ENCODE measurements at places on chromosomes 5 and 9.

DNA sequence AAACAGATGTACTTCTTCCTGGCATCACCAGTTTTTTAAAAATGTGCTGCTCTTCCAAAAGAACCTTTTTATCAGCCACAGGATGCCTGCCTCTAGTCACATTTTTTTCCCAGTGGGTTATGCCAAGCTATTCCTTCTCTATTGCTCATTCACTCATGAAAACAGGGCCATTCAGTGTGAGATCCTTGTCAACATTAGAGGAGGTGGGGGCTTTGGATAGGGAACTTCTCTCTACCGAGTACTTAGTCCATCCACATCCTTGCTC lies 3.1 kb downstream of the TMEM252 start:
- DNase-seq = no peak

- DNase-seq = peak; percentile 82
Observed at GRCh38 chr5:111859533-111860270, 102.7 kb upstream of the NREP start.

- DNase-seq = no peak
Observed at GRCh38 chr5:99068944-99069650, 140.3 kb upstream of the CHD1 start.

GRCh38 chr5:131214609-131215227 lies 44.0 kb downstream of the LYRM7 start:
- DNase-seq = no peak

DNA sequence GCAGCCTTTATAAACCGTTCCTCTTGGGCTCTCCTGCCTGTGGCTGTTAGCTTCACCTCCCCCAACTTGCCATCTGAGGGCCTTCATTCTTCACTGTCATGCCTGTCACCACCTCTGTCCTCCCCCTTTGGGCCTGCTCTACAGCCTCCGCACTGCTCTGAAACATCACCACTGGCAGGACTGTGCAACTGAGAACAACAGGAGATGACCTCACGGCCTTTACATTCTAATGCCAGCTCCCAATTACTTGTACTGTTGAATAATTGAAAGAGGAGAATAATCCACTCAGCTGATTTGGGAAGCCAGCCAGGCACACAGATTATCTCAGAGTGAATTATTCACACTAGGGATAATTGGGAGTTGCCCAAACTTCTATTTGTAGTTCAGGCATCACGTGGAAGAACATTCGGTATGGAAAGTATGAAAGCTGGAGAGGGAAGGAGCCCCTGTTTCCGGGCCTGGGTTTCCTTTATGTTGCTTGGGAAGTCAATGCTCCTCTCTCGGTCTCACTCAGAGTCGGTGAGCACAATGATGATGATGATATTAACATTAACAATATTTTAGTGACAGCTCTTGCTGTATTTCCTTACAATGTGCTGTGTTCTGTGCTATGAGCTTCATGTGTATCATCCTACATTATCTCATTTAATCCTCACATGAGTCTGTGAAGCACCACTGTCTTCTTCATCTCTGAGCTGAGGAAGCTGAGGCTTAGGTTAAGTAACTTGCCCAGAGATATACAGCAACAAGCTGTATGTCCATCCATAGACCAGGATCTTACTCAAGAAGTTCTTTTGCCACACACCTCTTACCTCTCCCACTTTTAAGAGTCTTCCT lies 99.3 kb upstream of the LRRTM2 start:
- DNase-seq = peak; percentile 30

DNA sequence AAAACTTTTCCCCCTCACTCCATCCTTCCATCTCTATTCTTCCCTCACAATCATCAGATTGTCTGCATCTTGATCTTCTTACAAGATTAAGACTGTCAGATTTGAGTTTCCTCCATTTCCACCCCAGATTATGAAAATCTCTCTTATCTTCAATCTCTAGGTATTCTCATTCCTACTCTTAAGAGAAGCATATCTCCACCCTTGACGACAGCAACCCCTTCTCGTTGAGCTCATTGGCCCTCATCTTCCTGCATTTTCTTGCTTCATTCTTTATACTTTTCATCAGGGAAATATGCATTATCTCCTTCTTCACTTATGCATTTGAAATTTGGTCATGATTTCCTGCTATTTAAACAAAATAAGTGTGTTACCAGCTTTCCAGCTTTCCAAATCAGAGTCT lies 301.3 kb downstream of the DNAH5 start:
- DNase-seq = no peak

GRCh38 chr9:75488719-75489110 lies 400.4 kb downstream of the OSTF1 start:
- DNase-seq = no peak

- no peak for DNase-seq
Observed at GRCh38 chr5:142810743-142811290, 40.6 kb downstream of the ARHGAP26 start.

- DNase-seq = peak; percentile 5
Observed at GRCh38 chr5:123610209-123610608, 98.2 kb downstream of the CSNK1G3 start.

DNA sequence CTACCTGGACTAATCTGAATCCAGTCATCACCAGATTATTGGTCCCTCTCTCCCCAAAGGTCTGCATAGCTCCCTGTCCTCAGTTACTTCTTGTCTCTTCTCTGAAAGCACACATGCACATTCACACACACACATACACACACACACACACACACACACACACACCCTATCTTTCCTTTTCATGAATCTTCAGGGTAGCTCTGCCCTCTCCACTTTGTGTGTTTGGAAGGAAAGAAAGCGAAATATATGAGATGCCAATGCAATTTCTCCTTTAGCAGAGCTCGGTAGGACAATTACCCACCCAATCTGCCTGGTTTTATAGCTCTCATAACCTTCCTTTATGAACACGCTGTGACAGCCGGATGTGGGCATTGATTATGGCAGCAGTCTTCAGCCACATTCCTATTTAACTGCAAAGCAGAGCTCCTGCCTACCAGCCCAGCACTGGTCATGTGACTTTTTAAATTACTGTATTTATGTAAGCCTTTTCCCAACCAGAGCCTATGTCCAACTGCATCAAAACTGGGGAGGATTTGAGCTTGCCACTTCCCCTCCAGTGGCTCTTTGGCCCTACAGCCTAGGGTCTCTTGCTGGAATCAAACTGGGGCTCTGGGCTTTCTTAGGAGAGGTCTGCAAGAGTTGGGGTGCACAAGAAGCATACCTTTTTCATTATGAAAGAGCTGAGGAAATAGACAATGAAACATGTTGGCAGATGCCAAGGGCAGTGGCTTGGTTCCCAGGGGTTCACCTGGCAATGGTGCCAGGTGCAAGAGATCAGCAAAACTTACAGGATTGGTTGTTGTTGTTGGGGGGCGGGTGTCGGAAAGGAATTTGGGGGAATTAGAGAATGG lies 20.8 kb upstream of the MATR3 start:
- DNase-seq = peak; percentile 69

DNA sequence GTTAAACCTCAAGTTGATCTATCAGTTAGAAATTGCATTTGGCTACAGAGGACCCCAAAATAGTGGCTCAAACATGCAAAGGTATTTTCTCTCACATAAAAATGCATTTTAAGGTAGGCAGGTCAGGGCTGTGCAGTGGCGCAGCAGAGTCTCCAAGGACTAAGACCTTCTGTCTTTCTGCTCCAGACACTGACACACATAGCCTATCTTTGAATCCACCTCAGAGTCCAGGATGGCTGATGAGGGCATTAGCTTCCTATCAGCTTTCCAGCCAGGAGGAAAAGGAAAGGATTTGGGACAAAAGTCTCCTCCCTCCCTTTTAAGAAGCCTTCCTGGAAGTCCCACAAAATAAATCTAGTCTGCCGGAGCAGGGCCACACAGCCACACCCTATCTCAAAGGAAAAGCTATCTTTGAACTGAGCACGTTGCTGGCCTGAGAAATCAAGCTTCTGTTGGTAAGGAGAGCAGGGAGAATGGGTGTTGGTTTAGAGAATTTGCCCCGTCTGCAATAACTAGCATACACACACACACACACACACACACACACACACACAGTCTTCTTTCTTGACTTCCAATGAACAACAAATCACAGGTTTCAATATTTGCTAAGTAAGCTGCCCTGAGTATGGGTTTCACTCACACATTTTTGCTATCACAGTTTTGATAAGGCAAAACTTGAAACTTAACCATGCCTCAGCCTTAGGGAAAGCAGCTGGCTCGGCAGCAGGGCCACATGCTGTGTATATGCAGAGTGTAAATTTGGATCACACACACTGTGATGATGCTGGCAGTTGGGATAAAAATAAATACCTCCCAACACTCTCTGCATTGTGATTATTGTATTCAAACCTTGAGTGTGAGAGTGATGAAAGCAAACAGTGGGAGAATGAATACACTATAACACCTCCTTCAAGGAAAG lies 116.6 kb upstream of the MAP3K1 start:
- no peak for DNase-seq

DNA sequence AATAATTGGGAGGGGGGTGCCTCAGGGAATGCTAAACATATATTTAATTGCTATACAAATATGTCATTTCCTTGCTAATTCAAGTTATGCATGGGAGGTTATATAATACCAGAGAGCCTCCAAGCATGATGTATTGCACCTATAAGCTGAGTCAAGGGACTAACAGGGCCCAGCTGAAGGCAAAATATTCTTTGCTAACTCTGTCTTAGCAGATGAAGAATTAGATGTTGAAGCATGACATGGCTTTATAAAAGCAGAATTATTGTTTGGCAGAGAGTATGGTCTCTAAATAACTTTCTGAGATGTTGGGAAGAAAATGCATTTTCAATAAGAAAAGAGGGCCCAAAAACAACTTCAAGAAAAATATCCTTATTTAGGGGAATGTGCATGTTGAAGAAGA lies 60.4 kb downstream of the SGCD start:
- no peak for DNase-seq

GRCh38 chr9:120394058-120394669 lies 185.8 kb downstream of the CDK5RAP2 start:
- DNase-seq = peak; percentile 97

- peak; percentile 39 for DNase-seq
Observed at GRCh38 chr5:168578006-168578405, 1.2 kb downstream of the PANK3 start.

DNA sequence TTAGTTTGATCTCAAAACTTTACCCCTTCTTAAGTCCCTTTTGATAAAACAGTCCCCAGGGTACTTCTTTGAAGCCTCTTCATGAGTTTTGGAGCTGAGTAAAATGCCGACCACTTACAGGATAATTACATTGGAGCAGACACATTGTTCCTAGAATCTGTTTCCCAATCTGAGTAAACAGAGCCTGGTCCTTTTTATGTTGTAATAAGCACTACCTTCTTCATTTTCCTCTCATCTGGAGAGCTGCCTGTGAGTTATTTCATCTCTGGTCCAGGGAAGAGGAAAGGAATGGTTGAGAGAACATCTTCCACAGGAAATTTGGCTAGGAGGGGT lies 26.3 kb upstream of the GALNT10 start:
- DNase-seq = no peak

GRCh38 chr9:92616655-92617111 lies 53.2 kb downstream of the IPPK start:
- DNase-seq = no peak

GRCh38 chr9:92762781-92763708 lies 1.6 kb downstream of the BICD2 start:
- DNase-seq = no peak

GRCh38 chr9:9792144-9792857 lies 820.5 kb downstream of the PTPRD start:
- DNase-seq = no peak

DNA sequence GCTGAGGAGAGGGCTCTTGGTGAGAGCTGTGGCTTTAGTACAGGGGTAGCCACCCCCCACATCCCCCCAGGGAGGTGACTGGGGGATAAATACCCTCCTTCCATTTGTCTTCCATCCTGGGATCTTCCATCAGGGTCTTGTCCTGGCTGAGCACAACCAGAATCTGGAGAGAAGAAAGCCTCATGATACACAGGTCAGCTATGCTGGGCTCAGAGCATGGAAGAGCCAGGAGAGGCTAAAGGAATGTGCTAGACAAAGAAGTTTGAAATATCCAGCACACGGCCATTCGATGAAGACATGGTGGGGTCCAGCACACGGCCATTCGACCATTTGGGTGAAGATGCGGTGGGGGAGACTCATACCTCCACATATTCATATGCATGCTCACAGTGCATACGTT lies 30.0 kb downstream of the ROPN1L start:
- no peak for DNase-seq

GRCh38 chr5:72353046-72353445 lies 32.9 kb downstream of the PTCD2 start:
- DNase-seq = peak; percentile 58

DNA sequence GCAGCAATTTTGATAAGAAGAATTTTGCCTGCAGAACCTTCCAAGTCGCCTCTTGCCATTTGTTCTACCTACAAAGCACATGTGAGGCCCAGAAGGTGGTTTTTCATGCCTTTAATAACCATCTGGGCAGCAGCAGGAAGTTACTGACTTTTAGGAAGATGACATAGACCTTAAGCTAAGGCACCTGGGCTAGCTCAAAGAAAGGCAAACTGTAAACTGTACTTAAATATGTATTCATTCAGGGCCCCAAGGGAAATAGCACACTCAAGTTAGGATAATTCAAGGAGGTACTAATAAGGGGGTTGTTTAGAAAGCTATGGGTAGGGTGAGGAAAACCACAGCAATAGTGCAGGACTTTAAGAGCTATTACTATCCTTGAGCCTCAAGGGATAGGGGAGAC lies 57.3 kb upstream of the HSPB3 start:
- DNase-seq = no peak

GRCh38 chr5:168592014-168592368 lies 12.8 kb upstream of the PANK3 start:
- no peak for DNase-seq

- DNase-seq = no peak
Observed at GRCh38 chr9:8857068-8857925, 1057.7 kb upstream of the DMAC1 start.

GRCh38 chr5:173557123-173557903 lies 59.1 kb downstream of the BOD1 start:
- DNase-seq = no peak

DNA sequence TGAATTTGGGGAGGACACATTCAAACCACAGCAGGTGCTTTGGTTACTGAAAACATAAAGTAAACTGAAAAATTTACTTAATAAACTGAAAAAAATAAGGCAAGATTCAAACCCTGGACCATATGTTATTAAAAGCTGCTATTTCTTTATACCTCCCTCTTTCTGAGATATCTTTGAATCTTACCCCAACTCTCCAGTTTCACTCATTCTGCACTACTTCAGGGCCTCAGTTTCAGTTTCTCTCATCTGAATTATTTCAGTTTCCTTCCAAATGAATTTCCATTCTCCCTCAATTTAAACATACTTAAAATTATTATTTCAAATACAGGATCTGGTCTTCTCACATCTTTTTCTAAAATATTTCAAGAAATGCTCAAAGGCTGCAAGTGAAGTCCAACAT lies 4.9 kb upstream of the OXCT1 start:
- no peak for DNase-seq

- no peak for DNase-seq
Observed at GRCh38 chr5:60340965-60341471, 358.9 kb downstream of the DEPDC1B start.

DNA sequence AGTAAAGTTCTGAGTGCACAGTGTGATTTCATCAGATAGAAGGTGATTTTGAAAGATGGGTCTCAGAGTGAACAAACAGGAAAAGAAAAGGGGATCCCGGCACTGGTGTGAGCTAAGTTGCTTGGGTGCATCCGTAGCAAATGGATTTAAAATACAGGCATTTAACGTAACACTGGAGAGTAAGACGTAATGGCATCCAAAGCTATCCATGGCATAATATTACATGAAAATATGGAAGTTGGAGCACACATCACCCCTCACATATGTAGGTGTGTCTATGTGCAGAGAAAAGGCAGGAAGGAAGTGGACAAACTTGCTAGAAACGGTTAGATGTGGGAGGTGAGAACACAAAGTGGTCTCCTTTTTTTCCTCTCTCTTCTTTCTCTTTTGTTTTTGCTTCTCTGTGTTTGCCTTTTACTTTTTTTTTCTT lies 38.2 kb upstream of the SEMA4D start:
- DNase-seq = no peak

Data from HCEC 1CT (cell line).